ENCODE measurements at places on chromosomes 6 and 20.
A peak's percentile ranks its signal among the peaks of the same experiment; 100 is the strongest.

- no peak for DNase-seq
Observed at GRCh38 chr6:121430514-121431460, 4.7 kb upstream of the GJA1 start.

- DNase-seq: no peak
Observed at GRCh38 chr20:39600871-39601270, 638.7 kb downstream of the DHX35 start.

GRCh38 chr20:38883081-38883980 lies 42.9 kb upstream of the FAM83D start:
- no peak for DNase-seq

GRCh38 chr20:48378976-48379675 lies 448.7 kb downstream of the PREX1 start:
- DNase-seq: peak; percentile 78

DNA sequence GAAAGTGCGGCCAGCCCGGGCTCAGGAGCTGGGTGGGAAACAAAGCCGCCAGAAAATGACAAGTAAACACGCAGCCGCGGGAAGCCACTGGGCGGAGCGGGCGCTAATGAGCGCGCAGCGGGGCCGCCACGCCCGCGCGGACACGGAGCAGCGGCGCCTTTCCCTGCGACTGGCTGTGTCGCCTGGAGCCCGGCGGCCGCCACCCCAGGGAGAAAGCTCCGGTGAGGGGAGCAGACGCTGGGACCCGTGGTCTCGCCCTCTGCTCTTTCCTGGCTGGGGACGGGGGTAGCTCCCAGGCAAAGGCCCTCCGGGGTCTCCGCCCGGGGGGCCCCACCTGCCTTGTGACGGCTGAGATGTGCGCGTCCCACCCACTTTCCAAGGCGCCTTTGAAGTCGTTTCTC lies 54.9 kb downstream of the PRR18 start:
- DNase-seq: no peak

All from epithelial cell of proximal tubule (primary cell).